GM03348 (cell line): ENCODE measurements at places on chromosomes 1 and 21.

- DNase-seq = no peak
Measured at GRCh38 chr1:200899451-200899915, 4.8 kb downstream of the INAVA start.

GRCh38 chr1:202164271-202165037 is 4.1 kb upstream of the PTPN7 start:
- no peak for DNase-seq

- DNase-seq = no peak
Measured at GRCh38 chr1:3664700-3665375, 12.5 kb downstream of the TP73 start.

- DNase-seq = no peak
Measured at GRCh38 chr1:38076455-38076854, 29.9 kb upstream of the POU3F1 start.

- DNase-seq = no peak
Measured at GRCh38 chr1:215539803-215540570, 27.1 kb upstream of the KCTD3 start.

DNA sequence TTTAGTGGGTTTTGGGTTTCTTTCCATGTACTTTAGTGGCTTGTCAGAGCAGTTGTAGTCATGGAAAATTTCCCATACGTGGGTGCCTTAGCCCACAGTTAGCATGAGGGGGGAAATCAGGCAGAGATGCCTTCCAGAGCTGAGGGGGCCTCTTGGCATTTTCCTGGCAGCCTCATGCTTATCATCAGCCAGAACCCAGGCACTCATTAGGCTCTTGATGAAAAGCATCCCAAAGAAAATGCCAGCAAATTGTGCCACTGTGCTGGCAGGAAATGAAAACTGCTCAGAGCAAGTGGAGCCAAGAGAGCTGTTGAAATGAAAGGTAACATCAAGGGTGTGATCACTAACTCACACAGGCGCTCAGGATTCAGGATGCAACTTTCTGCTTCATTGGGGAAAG is 128.0 kb downstream of the TNNI3K start:
- DNase-seq = no peak
